HFFc6 (cell line): ENCODE measurements at places on chromosomes 12 and 14.

DNA sequence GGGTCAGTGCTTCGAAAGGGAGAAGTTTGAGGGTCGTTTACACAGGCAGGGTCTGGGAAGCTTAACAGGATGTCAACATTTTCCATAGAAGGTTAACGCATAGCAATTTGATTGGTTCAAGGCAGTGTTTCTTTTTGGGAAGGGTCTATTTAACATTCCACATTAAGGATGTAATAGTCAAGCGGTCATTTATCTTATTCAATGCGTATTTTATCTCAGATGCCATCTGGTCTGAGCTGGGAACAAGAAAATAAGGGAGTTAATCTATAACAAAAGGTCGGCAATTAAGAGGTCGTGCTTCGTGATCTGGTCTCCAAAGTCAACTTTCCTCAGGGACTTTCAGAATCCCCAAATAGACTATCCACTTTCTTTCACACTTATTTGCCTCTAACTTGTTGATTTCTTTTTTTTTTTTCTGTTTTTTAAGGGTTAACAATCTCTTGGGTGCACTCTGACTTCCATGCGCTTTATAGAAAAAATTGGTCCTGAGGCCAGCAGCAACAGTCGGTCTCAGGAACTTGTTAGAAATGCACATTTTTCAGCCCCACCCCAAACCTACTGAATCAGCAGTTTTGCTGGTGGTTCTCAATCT lies 550 bp upstream of the RESF1 start:
- DNase-seq = no peak

DNA sequence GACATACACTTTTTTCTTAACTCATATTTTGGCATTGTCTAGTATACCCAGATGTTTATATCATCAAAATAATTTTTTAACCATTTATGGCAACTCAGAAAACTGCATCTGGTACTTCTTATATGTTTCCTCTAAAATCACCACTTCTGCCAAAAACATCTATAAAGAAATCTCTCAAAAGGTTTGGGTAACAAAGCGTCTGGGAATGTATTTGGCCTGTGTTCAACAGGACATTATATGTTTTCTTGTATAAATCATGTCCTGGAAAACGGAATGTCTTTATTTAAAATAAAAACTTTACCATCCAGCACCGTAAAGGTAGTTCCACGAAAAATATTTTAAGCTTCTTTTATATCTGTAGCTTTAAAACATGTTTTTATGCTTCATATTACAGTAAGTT lies 36.1 kb upstream of the FBLN5 start:
- DNase-seq = no peak

GRCh38 chr12:57627501-57628279 lies 5.3 kb downstream of the B4GALNT1 start:
- DNase-seq = no peak

DNA sequence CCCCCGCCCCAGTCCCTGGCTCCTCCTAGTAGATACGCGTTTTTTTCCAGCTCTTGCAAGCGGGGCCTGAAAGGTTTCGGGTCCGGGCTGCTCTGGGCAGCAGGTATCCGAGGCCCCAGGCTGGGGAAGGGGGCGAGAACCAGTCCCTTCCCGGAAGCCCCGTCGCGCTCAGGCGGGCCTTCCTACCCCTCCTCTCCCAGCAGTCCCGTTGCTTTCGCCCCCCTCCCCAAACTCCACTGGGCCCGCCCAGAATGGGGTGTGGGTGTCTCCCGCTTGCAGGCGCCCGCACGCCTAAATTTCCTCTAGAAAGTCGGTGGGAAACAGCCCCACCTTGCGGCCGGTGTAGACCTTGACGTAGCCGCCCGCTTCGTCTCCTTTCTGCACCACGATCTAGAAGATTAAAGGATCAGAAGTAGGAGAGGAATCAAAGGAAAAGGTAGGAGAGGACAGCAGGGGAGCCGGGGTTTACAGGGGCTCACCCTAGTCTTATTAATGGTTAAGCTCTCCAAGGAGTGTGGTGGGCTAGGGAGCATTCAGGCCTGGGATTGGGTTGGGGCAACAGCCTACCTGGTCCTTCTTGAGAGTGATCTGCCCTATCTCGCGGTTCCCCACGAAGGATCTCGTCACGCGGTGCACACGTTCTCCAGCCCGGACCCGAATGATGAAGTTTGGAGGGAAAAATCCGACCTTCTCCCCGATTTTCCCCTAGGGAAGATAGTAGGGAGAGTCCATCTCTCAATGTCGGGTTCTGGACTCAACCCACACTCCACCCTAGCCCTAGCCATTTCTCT lies 7.3 kb downstream of the STAC3 start:
- DNase-seq = peak; percentile 37

GRCh38 chr14:76501156-76501720 lies 125.3 kb downstream of the ESRRB start:
- no peak for DNase-seq

GRCh38 chr14:36556811-36557433 lies 25.5 kb downstream of the NKX2-8 start:
- no peak for DNase-seq

- DNase-seq = no peak
These were observed 17.9 kb upstream of the MDM1 start for GRCh38 chr12:68349921-68350606.

- no peak for DNase-seq
These were observed 1.2 kb upstream of the MAPKAPK5 start for GRCh38 chr12:111840807-111841206.

- no peak for DNase-seq
These were observed 721.3 kb upstream of the USP15 start for GRCh38 chr12:61538951-61539350.

DNA sequence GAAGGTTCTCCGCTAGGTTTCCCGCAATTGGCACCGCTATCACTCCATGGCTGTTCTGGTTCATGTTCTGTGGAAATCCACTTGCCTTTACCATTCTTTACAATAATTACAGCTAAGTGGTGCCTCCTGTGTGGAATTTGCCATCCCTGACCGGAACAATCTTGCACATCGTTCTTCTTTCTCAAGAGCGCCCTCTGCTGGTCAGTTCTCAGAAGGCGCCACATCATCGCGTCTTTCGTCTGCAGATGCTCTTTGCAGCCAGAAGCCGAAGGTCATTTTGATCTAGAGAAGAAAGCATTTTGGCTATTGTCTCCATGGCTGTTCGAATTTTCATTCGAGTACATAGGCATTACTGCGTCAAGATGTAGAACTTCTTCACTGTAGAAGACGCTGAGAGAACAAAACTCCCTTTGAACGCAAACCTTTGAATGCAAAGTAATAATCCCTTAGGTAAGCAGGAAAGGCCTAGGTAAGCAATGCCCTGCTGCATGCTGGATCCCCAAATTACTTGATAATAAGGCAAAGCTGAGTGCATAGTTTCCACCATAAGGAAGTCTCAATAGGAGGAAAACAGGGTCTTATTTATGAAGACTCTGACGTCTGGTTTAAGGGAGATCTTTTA lies 10.1 kb upstream of the RTRAF start:
- DNase-seq = peak; percentile 66

GRCh38 chr12:106342397-106343213 lies 14.9 kb upstream of the POLR3B start:
- peak; percentile 77 for DNase-seq

DNA sequence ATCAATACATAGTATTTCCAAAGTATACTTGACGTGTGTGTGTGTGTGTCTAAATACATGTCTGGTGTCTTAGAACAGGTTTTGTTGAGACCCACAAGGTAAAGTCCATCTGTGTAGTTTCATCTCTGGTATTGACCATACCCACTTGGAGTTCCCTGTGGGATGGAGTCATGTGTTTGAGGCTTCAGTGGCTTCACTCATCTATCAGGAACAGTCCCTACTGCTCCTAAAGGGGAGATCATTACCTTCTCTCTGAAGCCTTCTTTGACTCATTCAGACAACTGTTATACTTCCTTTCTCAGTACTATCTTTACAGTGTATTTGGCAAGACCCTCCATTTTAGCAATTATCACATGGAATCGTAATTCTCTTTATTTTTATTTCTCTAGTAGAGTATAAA lies 14.2 kb downstream of the RAB21 start:
- no peak for DNase-seq

DNA sequence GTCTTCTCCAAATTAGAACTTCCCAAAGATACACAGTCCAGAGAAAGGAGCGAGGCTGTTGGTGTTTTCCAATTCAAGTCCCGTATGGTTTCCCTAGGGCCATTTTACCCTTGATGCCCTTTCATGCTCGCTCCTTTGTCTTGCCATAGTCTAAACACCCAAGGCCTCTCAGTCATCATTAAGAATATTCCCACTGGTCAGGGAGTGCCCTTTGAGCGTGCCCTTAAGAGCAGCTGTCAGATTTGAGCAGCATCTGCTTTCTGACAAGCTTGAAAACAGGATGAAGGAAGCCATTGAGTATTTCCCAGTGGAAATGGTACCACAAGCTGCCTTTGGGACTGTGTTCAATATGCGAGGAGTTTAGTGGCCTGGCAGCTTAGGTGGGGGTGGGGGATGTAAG lies 10.4 kb upstream of the GALNT16 start:
- no peak for DNase-seq

GRCh38 chr12:92357584-92358261 lies 212.1 kb upstream of the BTG1 start:
- no peak for DNase-seq

DNA sequence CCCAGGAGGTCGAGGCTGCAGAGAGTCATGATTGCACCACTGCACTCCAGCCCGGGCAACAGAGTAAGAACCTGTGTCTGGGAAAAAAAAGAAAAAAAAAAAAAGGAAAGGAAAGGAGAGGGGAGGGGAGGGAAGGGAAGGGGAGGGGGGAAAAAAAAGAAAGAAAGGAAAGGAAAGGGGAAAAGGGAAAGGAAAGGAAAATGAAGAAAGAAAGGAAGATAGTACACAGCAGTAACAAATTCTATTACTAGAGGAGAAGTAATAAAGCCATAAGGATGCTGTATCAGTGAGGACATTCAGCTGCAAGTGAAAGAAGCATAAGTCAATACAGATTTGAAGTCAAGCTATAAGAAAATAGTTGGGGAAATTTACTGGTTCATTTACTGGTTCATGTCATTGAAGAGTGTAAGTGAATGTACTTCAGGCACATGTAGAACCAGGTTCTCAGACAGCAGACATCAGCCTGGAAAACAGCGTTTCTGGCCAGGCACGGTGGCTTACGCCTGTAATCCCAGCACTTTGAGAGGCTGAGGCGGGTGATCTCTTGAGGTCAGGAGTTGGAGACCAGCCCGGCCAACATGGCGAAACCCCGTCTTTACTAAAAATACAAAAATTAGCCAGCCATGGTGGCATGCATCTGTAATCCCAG lies 37.4 kb downstream of the NDUFA12 start:
- DNase-seq = no peak

- DNase-seq = no peak
These were observed 2.1 kb upstream of the MAGOHB start for GRCh38 chr12:10615532-10615931.
